Aorta (tissue), 5 donors: ENCODE measurements at places on chromosomes 3 and 15.

- peak; percentile 77 for DNase-seq
Measured at GRCh38 chr15:62558640-62559380, 393.7 kb upstream of the C2CD4B start.

- no peak for DNase-seq
Measured at GRCh38 chr3:66372681-66373350, 128.0 kb downstream of the LRIG1 start.

GRCh38 chr3:148797795-148798194 lies 29.8 kb upstream of the CPB1 start:
- DNase-seq: no peak

DNA sequence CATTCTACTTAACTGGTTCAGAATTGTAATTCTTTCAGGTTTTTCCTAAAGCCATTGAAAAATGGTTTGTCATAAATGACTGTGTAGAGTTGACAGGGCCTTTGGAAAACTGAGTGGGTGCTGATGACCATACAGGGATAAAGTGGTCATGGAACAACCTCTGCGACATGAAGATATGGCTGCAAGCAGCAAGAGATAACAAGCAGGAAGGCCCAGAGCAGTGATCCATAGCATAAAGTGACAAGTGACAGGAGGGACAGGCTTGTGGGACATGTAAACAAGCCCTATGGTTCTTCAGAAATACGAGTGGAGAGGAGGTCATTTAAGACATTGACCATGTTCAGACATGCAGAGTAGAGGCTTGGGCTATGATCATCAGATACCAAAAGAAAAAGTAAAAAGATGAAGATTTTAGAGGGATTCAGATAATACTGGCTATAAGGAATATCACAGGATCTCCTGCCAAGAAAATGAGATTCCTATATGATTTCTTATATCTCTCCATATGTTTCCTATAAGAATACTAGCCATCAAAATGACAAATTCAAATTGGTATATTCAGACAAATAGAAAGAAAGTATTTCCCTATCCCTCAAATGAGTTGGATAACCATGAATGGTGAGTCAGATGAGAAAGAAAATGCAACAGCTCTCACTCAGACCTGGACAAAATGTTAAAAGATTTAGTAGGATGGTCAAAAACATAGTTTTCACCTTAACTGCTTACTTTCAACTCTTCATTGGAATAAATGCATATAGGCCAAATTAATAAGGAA lies 827.6 kb upstream of the CFAP20DC start:
- DNase-seq: no peak

GRCh38 chr3:117622171-117622841 lies 912.7 kb downstream of the TUSC7 start:
- DNase-seq: no peak

DNA sequence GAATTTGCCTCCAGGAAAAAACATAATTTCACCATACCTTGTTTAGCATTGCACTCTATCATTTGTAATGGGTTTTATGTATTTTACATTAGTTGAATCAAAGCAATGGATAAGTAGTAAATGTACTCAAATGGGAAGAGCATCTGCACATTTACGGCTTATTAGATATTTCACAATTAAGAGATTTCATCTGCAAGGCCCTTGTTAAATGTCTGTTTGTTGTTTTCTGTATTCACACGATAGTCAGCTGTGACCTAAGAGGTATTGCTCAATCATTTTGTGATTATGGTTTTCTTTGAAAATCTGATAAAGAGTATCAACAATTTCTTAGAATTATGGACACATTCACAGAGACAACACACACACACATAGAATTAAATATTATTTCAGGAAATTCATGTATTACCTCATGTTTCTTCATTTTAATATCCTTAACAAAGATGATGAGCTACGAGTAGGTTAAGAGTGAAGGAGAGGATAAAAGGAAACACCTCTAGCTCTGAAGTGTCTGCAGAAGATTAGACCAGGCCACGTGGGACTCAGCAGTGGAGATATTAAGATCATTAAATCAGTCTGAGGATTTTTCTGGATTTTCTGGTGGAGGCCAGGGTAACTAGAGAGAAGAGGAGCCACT lies 121.9 kb upstream of the POU1F1 start:
- DNase-seq: no peak

GRCh38 chr3:22714749-22715148 lies 488.4 kb upstream of the UBE2E2 start:
- DNase-seq: no peak

- DNase-seq: peak; percentile 27
Measured at GRCh38 chr3:38022301-38022700, 7.1 kb downstream of the PLCD1 start.

DNA sequence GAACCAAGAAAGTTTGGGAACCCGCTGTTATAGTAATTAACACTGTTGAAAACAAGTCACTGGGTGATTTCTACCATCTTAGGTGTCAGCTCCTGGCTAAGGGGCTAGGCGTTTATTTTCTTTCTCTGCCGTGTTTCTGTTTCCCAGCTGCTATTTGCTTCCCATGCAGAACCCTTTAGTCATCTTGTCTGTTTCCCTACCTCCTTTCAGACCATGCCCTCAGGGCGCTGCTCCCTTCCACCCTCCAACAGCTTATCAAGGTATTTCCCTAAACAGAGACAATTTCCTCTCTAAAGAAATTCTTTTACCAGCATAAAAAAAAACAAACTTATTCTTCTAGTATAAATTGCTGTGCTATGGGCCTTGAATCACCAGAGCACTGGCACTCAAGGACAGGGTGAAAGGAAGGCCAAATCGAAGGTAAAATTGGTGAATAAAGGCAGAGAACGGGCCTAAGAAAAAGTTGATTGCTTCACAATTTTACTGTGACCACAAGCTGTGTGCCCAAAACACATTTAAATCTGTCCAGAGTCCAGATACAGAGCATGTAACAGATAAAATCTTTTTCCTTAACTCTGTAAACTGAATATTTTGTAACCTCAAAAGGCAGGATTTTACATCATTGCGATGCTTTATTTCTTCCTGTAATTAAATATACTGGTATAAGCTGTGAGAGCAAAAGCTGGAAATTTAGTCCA lies 319.2 kb downstream of the ZNF621 start:
- no peak for DNase-seq
